Activated T-cell treated with anti-CD3 and anti-CD28 coated beads, Interleukin-2, amount 50 U/mL, for 4 hours (primary cell): ENCODE measurements at places on chromosomes 12 and 14. TPM values are rescaled to one million over a fixed set of nuclear protein-coding genes. Genes with fewer than 3 reads are reported as not detected.

GRCh38 chr14:67497716-67498115 is 9.2 kb upstream of the TMEM229B start:
- DNase-seq = no peak

GRCh38 chr12:92459850-92460249 is 242.9 kb upstream of the PLEKHG7 start:
- DNase-seq = no peak

GRCh38 chr12:117967512-117967911 is 1.3 kb downstream of the KSR2 start:
- DNase-seq = no peak

GRCh38 chr12:55712700-55713415 is 3.0 kb upstream of the BLOC1S1 start:
- no peak for DNase-seq

- no peak for DNase-seq
These were observed 3.5 kb downstream of the TTC6 start for GRCh38 chr14:37598747-37599506.

DNA sequence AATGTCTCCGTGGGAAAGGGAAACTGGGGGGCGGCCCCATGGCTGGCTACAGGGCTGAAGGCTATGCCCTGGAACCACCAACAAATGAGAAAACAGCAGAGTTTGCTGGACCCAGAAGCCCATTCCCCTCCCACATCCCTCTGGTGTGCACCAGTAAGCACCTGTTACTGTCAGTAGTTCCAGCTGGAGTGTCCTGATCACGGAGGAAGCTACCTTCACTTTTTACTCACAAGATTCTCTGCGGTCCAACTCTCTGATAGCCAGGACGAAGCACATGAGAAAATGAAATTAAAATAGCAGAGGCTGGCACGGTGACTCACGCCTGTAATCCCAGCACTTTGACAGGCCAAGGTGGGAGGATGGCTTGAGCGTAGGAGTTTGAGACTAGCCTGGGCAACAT is 22.7 kb upstream of the MEG3 start:
- DNase-seq = no peak

- no peak for DNase-seq
These were observed 304.1 kb downstream of the ACSS3 start for GRCh38 chr12:81381951-81382350.

DNA sequence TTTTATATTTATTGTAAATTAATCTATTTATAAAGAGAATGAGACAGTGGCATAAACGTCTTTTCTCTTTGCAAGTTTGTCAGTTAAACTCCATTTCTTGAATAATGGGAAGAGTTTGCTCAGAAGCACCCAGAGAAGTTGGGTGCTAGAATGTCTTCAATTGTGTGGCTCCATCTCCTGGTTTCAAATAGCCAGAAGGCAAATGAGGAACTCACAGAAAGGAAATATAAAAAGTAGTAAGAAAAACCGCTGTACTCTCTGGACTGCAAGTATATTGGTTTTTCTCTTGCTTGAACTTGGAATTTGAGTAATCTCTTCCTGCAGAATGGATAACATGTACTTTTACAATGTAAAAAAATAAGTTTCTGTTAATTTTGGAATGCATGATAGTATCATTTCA is 217.5 kb downstream of the DPY19L2 start:
- no peak for DNase-seq

DNA sequence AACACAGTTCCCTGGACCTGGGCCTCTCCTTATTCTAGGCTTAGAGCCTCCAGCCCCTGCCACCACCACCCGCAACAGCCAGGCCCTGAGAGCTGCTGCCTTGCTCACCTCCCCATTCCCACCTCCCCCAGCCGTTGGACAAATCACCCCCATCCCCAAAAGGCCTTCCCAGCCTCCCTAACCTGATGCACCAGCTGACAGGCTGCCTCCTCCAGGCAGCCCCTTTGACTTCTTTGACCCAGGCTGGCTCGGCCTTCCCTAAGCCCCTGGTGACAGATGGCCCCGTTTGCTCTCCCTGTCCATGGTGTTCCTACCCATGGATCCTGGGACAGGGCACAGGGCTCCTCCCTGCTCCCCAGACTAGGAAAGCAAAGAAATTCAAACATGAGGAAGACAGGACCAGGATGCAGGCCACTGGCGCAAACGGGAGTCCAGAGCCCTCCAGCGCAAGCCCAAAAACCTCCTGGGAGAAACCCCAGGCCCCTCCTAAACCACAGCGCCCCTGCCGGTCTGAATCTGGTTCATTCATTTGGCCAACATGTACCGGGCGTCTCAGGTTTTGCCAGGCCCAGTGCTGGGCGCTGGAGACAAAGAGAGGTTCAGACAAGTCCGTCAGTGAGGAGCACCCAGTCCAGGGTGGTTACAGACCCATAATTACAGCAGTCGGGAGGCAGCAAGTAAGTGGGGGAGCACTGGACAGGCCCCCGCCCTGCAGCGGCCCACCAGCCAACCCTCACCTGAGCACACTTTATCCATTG is 2.4 kb downstream of the AKT1 start:
- DNase-seq = no peak

SYT10 gene
- total RNA-seq = not detected

DNA sequence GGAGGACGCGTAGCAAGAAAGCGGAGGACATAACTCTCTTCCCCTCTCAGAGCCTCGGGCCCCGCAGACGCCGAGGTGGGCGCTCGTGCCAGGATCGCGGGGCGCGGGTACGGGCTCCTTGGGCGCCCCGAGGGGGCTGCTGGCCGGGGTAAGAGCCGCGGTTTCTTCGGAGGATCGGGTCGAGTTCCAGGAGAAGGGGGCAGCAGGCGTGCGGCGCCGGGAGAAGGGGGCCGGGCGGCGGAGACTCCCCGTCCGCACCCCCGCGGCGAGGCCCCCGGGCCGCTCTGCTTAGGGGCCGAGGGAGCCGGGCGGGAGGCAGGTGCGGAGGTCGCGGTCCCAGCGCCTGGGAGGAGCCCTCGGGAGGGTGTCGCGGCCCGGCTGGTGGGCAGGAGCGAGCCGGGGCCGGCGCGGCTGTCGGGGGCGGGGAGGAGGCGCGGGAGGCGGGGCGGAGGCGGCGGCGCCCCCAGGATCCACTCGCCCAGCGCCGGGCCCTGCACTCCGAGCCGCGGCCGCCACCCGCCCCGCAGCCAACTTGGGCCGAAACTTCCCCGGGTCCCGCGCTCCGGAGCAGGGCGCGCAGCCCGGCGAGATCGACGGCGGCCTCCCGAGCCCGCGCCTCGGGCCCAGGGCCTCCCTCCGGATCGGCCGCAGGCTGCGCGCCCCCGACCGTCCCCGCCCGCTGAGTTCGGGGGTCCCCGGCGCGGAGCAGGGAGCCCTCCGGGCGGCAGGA is 64.4 kb downstream of the FBXL14 start:
- DNase-seq = no peak

- DNase-seq = no peak
These were observed 76.8 kb downstream of the TESC start for GRCh38 chr12:117022465-117022864.

DNA sequence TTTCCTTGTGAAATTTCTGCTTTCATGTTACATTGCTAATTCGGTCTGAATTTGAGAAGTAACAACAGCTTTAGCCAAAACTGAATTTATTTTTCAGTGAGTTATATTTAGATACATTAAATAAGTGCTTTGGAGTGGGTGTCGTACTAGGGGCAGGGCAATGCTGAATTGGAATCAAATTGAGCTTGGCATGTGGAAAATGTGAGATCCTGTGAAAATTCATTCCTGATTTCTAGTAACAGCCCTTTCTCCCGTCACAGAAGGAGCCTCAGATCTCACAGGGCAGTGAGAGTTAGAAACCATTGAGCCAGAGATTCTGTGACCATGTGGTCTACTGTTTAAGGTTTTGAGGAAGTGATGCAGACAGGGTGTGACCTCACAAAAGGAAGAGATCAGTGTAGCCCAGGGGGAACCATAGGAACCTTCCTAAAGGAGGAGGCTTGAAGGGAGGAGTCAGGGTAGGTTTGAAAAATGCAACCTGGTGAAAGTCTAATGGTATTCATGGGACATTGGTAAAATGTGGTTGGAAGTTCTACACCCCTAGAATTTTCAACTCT is 1136.8 kb downstream of the AACS start:
- DNase-seq = no peak

DNA sequence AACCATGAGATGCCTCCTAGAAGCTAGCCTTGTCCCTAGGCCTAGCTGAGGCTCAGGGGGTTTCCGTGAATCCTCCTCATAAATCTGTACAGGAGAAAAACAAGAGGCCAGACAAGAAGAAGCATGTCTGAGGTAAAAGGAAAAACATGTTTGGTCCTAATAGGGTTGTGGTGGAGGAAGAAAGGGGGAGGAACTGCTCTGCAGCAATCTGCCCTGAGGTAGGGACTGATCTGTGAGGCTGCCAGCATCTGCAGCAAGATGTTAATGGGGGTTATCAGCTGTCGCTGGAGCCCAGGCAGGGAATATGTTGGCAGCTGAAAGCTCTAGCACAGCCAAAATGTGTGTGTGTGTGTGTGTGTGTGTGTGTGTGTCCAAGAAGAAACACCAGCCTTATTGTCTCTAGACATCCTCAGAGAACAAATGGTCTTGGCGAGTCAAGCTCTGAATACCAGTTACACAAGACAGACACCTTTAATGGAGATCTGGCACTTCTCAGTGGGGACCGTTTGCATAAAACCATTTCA is 218.5 kb downstream of the NUAK1 start:
- no peak for DNase-seq

- DNase-seq = peak; percentile 9
These were observed 584 bp downstream of the ACVR1B start for GRCh38 chr12:51951843-51952722.

CD9 gene
- 1.6 TPM for total RNA-seq

DNA sequence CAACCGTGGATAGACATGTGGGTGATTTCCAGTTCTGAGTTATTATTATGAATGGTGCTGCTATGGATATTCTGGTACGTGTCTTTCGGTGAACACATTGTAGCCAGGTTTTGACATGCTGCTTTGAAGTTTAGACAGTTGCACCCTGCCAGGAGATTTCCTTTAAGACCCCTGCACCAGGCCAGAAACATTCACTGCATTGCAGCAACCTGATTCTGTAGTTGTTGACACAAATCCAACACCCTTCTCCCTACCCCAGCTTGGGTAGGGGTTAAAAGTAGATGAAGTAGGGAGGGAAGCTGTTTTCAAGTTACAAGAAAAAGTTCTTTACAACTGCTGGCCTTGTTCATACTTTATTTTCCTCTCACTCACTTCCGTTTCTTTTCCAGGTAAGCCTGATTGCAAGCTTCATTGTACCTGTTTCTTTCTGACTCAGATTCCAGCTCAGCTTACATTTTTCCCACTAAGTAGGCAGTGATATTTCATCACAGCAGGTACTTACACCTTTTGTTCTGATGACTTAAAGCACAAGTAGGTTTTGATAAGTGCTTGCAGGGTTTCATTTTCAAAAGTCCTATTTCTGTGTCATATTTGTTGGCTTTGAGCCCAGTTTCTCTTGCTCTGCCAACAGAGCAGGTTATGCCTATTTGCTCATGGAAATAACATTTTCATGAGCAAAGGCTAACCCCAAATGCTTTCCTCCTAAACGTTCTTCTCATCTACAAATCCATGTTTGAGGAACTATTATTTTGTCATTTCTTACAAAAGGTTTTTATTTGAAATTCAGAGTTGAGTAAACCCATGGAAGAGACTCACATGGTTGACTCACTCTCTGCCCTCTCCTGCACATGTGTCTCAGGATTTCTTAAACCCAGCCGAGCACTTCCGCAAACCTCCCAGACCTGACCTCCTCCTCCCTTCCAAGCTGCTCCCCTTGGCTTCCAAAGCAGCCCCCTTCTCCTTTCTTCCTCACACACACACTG is 12.1 kb upstream of the LTA4H start:
- no peak for DNase-seq

- DNase-seq = peak; percentile 58
These were observed 798 bp upstream of the RASAL1 start for GRCh38 chr12:113136128-113136989.

CD27 gene
- 89.8 TPM for total RNA-seq

DNA sequence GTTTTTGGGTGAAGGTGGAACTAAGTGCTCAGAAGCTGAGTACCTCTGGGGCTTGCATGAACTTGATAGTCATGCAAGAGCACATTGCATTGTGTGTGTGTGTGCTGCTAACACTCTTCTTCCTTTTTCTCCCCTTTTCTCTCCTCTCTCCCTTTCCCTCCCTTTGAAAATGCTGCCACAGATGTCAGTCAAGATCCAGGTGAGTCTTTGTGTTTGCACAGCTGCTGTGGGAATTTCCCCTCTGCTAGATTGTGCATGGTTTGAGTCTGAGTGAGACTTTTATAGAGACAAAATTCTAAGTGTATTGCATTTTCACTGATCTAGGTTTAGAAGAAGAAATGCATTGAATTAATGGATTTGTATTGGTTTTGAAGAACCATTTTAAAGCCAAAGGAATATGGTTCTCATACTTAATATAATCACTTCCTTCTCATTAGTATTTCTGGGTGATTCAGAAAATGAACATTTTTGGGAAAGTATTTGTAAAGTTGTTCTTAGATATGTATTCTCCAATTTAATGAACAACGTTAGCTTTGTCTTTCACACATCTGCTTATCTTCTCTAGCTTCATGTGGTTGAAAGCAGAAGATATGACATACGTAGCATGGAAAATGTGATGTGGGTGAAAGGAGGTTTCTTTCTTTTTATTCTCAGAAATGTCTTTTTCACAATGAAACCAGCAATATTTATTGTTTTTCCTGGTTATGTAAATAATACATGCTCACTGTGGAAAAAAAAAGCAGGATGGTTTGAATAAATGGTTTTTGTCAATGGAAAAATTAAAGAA is 108.5 kb downstream of the NRXN3 start:
- no peak for DNase-seq

GRCh38 chr12:55692631-55693322 is 14.9 kb downstream of the ITGA7 start:
- DNase-seq = no peak

- no peak for DNase-seq
These were observed 266.2 kb upstream of the PELI2 start for GRCh38 chr14:55851961-55852360.

DNA sequence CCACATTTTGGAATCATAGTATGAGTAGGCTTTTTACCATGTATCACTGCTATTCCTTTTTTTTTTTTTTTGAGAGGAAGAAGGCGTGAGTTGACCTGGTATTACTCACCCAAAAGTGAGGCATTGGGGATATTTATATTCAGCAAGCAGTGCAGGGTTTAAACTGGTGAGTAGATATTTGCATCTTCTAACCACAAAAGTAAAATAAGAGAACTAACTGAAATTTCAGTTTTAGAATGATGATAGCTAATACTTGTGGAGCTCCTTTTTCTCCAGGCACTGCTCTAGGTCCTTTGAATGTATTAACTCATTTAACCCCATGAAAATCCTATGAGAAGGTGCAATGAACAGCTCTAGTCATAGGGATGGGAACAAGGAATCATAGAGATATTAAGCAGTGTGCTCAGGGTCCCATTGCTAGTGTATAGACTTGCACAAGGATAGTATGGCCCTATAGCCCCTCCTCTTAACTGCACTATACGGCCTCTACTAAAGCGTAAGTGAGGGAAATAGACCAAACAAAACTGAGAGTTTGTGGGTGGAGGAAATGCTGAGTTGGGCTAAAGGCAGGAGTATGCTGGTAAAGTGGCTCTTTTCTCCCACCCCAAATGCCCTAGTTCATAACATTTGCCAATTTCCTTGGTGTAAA is 104.3 kb upstream of the MAX start:
- DNase-seq = no peak

SLC25A21 gene
- total RNA-seq = not detected

GRCh38 chr14:54652188-54652587 is 85.3 kb downstream of the SAMD4A start:
- no peak for DNase-seq

LUM gene
- 0.35 TPM for total RNA-seq

- no peak for DNase-seq
These were observed 51.2 kb downstream of the ACSS3 start for GRCh38 chr12:81128930-81129554.
